ENCODE measurements at places on chromosomes 2 and 18.

DNA sequence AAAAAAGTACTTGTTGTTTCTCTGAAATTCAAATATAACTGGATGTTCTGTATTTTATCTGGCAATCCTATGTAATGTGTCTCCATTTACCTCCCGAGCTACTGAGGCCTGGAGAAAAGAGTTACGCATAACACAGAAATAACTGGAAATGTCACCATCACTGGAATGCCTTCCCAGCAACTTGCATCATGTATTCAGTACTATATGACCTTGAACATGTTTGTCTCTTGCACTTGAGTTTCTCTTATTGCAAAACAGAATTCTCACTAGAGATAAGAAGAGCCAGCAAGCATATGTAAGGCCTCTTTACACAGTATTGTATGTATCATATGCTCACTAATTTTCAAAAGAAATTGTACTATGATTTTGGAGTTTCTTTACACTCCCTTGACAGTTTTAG lies 99.6 kb upstream of the CTAGE1 start:
- no peak for DNase-seq

DNA sequence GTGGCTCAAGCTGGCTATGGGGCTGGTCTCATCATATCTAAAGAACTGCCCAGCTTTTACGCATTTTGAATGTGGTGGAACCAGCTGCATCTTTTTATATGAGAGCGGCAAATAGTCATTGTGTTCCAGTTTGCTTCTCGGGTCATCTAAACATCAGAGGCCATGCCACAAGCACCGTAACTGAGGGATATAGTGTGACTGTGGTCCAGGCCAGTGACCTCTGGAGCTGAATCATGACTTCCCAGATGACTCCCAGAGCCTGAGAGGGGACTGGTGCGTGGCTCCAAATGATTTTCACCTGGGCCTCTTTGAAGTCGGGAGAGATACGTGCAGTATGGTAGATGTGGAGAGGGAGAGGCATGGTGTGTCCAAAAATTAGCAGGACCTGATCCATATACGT lies 271.0 kb downstream of the NEDD4L start:
- no peak for DNase-seq

- no peak for DNase-seq
Measured at GRCh38 chr2:80059447-80059846, 245.1 kb downstream of the LRRTM1 start.

GRCh38 chr2:180366481-180366880 lies 359.4 kb upstream of the CWC22 start:
- no peak for DNase-seq

DNA sequence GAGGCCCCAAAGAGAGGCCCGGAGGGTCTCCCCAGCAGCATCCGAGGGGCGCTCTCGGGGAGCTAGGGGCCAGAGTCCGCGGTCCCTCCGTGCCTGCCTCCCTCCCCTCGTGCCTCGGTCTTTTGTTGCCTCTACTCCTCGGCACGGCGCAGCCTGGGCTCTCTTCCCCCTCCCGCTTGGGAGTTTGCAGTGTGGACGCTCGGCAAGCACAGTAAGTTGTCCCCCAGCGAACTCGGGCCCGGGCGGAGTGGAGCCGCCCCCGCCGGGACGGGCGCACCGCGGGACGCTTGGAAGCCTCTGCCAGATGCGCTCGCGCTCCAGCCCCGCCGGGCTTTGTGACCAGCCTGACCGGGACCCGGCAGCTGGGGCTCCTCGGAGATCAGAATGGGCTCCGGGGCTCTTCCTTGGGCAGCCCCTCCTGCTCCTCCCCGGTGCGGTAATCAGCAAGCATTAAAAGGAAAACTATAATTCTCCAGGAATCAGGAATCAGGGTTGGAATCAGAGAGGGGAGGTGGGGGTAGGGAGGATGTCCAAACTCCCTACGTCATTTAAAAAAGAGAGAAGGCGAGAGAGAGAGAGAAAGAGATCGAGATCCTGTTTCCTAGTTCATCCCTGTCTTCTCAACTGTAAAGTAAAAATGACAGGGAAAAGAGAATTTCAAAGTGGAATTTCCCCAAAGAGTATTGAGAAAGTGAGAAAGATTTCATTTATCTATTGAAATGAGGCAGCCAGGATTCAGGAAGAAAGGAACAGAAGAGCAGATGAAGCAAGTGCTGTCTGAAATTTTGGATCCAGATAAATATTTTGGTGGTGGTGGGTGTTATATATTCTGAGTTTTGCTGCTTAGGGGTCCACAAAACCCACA lies 786 bp upstream of the TMEM200C start:
- DNase-seq, result peak; percentile 74

GRCh38 chr18:567122-567521 lies 13.1 kb upstream of the CETN1 start:
- DNase-seq, result no peak

GRCh38 chr2:8119782-8120505 lies 561.9 kb upstream of the ID2 start:
- no peak for DNase-seq

- no peak for DNase-seq
Measured at GRCh38 chr18:79770826-79771225, 26.9 kb upstream of the KCNG2 start.

GRCh38 chr2:67646714-67647333 lies 249.7 kb downstream of the ETAA1 start:
- peak; percentile 23 for DNase-seq

DNA sequence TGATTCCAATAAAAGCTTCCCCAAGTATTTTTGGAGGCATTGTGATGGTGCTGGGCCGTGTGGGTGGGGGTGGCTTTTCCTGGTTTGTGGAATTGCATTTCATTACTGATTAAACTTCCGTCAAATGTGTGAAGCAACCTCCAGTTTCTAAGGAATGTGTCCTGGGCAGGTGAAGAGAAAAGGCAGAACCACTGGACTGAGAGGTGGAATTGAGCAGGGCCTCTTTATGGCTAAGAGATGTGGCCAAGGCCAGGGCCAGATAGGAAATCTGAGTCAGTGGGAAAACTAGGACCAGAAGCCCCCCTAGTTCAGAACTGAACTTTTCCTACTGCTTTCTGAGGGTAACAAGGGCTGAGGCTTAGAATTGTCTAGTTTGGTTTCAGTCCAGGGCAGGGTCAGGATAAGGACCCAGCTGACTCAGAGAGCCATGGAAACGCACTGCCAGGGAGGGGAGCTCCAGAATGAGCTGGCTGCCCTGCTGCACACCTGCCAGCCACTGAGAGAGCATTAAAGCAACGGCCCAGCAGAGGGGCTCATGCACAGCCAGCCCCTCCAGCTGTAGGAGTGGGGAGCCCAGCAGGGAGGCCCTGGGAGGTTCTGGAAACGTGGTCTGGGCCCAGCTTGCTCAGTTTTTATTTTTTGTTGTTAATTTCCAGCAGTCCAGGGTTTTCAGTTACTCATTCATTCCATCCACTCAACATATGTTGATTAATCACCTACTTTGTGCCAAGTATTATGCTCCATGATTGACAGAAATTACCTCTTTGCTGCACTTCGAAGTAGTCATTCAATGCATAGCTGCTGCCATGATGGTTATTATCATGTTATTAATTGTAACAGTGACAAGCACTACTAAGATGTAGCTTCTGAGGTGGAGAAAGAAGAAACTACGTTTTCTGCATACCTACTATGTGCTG lies 156.1 kb downstream of the MSH2 start:
- DNase-seq, result no peak

DNA sequence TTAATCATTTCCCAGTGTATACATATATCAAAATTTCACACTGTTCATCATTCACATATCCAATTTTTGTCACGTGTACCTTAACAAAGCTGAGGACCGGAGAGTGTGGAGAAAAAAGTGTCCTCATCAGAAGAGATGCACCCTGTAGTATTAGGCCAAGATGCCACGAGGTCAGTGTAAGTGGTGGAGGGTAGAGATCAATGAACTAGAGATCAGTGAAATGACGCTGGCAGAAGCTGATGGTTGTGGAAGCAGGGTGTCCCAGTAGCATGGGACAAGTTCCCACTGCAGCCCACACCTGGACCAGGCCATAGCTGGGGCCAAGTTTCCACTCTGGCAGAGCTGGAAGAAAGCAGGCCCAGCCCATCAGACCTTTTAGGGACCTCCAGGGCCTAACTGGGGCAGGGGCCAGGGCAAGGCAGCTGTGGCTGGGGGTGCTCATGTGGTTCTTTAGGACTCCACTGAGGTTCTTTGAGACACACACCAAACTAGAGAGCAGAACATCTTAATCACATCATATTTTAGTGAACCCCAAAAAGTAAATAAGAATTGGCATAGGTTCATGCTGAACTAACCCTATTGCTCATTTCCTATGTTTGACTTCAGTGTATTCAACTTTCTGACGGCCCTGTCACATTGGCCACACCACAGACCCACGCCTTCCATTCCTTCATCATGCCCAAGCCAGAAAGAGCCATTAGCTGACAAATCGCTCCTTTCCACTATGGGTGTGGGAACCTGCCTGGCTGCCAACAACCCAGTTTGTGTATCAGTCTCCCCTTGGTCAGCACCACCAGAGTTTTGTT lies 21.6 kb upstream of the GPR55 start:
- DNase-seq, result no peak

DNA sequence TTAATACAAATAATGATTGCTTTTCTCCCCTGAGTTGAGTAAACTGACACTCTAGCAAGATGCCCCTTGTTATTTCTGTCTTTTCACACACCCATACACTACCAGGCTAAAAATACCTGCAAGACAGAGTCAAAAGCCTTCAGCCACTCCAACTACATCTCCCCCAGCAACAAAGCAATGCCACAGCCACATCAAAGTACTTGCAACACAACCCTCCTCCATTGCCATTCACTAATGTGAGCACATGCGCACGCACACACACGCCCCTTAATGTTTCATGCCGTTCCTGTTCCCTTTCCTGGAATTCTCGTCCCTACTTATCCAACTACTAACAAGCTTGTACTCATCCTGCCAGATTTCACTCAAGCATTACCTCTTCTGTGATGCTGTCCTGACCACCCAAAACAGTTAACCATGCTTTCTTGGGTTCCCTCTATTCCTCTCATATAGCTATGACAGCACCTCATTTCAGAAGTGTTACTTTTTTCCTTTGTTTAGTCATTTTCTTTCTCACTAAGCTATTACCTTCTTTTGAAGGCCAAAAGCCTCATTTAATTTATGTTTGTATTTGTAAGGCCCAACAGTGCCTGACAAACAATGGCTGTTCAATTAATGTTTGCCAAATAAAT lies 29.6 kb downstream of the SLC25A12 start:
- DNase-seq, result no peak

DNA sequence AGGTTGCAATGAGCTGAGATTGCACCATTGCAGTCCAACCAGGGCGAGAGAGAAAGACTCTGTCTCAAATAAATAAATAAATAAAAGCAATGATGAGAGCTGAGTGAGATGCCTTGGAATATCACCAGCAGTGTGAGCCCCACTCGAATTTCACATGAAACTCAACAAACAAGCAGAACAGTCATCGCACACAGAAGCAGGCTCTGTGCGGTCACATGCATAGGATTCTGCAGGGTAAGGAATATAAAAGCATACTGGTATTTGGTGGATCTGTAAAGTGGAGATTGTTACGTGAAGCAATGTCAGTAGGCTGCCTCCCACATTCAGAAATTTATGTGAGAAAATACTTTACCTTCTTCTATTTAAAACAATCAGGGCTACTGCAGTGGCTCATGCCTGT lies 18.0 kb upstream of the AP1S3 start:
- DNase-seq, result no peak

GRCh38 chr18:3059272-3059671 lies 46.3 kb upstream of the LPIN2 start:
- no peak for DNase-seq

DNA sequence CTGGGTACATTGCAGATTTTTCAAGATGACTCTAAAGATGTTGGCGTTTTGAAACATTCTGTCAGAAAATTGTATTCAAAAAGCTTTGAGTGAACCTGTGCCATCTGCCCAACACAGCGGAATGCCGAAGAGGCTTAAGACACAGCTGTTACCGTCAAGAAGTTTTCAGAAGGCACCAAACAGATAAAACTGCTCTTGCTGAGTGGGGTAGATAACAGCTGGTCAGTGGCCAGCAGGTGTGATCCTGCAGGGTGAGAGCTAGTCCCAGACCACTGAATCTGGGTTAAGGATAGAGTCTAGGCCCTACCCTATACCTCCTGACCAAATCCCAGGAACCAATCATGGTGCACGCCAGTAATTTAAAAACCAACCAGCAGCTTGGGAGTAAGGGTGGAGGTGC lies 60.5 kb upstream of the B3GNT7 start:
- no peak for DNase-seq

GRCh38 chr2:191465766-191466420 lies 212.0 kb upstream of the NABP1 start:
- DNase-seq, result no peak

DNA sequence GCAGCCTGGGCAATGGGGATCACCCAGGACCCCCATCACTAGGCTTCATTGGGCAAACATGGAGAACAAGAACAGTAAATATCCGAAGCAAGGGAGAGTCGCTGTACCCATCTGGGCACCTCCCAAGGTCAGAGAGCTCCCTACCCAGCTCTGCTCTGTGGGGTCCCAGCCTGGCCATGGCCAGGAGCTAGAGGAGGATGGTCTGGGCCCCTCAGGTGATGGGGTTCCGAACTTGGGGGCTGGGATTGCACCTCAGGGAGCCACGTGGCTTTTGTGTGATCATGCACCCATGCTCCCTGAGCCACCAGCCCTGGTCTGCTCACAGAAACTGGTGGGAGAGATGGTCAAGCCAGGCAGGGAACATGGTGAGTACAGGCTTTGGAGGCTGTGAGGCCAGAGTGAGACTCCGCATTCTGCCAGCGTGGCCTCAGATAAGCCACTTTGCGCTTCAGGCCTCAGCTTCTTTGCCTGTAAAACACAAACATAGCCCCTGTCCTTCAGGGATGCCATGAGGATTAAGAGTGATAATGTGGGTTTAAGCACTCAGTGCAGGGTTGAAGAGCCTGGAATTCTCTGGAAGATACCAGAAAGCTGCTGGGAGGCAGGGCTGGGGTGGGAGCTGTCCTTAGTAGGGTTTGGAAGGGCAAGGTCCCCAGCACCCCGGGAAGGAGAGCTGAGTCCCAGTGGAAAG lies 3.0 kb upstream of the NMUR1 start:
- DNase-seq, result no peak

GRCh38 chr2:239496700-239497099 lies 95.9 kb upstream of the HDAC4 start:
- DNase-seq, result no peak

DNA sequence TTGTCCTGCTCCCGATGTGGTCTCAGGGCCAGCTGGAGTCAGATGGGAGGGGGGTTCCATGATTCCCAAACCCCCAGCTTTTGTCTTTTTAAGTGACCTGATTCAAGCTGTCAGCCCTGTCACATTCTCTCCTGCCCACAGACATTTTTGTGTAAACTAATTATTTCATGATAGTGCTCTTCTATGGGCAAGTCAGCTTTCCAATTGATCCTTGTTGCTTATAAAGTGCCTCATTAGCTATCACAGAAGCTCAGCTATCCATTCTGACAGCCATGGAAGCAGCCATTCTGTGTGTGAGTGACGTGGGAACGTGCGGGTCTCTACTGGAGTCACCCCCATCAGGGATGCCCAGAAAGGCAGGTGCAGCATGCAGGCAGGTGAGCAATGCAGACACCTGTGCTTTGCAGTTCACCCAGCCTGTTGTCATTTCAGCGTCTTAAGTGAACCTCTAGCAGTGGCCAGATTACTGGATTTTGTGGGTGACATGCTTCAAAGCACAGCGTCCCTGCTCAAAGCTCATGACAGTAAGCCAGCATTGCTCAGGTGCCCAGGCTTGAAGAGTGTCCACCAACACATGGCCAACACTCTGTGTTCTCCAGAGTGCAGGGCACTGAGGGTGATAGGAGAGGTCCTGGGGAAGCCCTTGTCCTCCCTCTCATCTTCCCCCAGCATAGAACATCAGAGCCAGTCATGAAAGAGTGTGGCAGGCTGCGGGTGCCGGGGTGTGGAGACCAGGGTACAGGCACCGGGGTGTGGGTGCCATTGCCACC lies 162.1 kb upstream of the SH3BP4 start:
- no peak for DNase-seq

GRCh38 chr2:113076954-113077669 lies 9.3 kb downstream of the IL1F10 start:
- peak; percentile 20 for DNase-seq
